ENCODE measurements at places on chromosomes 5 and 9.

DNA sequence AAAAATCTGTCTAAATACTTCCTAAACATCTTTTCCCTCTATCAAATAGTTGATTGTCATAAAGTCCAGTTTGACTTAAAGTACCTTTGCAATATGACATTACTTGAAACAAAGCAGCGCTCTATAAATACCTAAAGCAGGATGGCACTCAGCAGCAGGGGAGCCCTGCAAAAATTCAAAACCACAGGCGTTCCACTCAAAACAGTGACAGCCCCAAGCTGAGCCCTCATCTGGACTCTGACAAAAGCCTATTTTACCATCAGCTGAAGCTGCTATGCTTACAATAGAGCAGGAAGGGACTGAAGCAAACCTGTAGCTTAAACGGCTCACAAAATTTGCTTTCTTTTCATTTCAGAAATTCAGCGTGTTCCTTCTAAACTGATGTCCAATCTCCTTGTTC, 11.5 kb downstream of the GABRA6 start:
- no peak for DNase-seq

GRCh38 chr5:102536323-102536928, 37.6 kb upstream of the SLCO6A1 start:
- DNase-seq: no peak

DNA sequence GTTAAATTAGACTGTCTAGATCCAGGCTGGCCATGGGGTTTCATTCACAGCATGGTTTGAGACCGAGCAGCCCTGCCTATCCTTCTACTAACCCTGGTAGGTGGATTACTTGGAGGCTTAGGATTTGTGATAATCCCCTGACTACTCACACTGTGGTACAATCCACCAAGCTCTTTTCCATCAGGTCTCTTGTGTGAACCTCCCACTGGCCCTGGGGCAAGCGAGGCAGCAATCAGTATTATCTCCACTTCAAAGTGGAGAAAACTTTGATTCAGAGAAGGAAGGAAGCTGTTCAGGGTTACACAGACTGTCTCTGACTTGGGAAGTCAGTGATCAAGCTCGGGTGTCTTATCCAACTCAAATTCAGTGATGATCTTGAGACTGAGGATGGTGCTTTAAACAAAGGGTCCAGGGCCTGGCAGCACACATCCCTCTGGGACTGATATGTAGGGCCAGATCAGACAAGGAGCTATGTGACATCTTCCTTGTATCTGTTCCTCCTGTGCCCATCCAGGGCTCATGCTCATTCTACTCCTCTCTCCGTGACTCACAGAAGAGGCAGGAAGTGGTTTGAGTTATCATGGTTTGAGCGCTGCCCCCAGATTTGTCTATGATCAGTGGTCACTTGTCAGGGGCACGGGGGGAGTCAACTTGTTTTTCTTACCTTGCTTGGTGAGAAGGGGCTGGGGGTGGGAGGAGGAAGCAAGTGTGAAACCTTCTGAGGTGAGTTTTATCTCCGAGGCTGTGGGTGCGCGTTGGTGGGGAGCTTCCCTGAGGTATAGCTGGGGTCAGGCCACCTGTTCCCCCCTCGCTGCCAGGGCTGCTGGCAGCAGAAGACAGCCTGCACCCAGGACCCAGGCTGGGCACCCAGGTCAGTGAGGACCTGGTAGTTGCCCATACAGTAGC, 48.6 kb downstream of the RGS3 start:
- DNase-seq: peak; percentile 77

DNA sequence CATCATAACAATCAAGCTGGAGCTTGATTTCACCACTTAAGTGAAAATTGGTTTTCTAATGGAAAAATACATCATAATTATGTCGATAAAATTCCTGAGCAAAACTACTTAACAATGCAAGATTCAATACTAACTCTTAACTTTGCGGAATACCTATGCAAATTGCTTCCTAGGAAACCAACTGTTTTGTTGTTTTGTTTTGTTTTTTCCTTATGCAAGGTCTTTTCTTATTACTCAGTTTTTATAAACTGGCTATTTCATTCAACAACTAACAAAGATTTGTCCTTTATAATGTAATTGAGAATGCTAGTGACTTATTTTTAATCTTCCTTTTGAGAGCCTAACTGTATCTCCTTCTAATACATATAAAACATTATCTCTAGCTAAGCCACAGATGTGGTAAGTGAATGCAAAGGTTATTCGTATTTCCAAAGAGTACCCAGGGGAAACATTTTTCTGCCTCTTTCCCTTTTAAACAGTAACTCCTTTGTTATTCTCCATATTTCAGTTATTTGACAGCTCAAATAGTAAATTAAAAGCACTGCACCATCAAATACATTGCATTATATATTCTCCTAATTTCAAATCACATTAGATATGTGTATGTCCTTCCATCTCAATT, 609.4 kb downstream of the SLCO4C1 start:
- no peak for DNase-seq

- DNase-seq: no peak
Observed at GRCh38 chr9:90916147-90916734, 114.6 kb downstream of the SYK start.

DNA sequence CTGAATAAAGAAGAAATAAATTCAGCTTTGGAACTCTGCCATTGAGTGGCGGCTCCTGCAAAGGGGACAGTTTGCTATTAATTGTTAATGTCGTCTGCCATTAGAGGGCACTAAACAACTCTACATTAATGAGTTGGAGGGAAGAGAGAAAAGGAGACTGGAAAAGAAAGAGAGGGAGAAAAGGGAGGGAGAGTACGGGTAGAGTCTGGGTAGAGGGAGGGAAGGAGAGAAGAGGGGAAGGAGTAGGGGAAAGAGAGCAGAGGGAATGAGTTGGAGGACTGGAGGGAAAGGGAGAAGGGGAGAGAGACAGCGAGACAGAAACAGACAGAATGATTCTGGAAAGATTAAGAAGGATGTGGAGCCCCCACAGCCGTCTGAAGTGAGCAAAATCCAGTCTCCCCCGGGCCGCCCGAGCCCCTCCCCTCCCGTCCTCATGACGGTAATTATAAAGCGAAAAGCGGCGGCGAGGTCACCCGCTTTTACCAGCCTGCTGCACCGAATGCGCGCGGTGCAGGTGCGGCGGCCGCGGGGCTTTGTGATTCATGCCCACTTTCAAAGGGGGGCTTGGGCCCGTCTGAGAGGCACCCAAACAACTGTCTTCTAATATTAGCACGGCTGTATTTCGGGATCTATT, 1.9 kb upstream of the FST start:
- DNase-seq: no peak

- no peak for DNase-seq
Observed at GRCh38 chr5:149931992-149932436, 12.6 kb downstream of the PDE6A start.

- no peak for DNase-seq
Observed at GRCh38 chr5:141779503-141779973, 97.5 kb upstream of the ARAP3 start.

DNA sequence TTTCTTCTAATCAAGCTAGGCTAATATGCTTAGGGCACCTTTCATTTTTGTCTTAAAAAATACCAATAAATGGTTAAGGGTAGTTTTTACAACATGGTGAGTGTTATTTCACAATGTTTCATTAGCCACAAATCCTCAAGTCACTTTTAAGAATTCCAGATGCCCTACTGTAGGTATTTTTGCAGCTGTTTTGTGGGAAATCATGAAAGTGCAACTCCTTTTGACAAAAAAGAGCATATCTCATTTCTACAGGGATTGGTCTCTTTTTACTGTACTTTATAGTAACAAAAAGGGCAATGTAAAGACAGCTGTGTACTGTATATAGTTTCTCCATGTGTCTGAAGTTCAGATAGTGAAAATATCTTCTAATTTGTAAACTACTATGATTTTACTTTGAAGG, 28.3 kb upstream of the GAS1 start:
- DNase-seq: no peak

GRCh38 chr5:170738840-170739239, 44.7 kb upstream of the GABRP start:
- no peak for DNase-seq

- no peak for DNase-seq
Observed at GRCh38 chr9:2637390-2637789, 15.8 kb downstream of the VLDLR start.

DNA sequence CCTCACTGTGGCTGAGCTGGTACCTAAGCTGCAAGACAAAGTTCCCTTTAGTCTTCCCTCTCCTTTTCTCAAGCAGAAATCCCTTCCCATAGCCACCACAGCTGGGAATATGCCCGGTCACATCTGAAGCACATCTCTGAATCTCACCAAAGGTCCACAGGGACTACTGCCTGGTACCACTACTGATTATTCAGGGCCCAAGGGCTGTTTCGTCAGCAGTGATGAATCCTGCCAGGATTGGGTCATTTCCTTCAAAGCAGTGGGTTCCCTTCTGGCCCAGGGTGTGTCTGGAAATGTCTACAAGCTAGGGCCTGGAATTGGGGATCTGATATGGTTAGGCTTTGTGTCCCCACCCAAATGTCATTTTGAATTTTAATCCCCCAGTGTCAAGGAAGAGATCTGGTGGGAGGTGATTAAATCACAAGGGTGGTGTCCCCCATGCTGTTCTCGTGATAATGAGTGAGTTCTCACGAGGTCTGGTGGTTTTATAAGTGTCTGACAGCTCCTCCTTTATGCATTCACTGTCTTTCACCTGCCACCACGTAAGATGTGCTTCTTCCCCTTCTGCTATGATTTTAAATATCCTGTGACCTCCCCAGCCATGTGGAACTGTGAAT, 83.2 kb upstream of the FST start:
- no peak for DNase-seq

GRCh38 chr5:112995764-112996618, 19.4 kb downstream of the DCP2 start:
- peak; percentile 52 for DNase-seq

GRCh38 chr5:10265245-10266109, 15.4 kb downstream of the CCT5 start:
- DNase-seq: no peak

GRCh38 chr9:8206720-8207119, 407.1 kb upstream of the DMAC1 start:
- DNase-seq: no peak

DNA sequence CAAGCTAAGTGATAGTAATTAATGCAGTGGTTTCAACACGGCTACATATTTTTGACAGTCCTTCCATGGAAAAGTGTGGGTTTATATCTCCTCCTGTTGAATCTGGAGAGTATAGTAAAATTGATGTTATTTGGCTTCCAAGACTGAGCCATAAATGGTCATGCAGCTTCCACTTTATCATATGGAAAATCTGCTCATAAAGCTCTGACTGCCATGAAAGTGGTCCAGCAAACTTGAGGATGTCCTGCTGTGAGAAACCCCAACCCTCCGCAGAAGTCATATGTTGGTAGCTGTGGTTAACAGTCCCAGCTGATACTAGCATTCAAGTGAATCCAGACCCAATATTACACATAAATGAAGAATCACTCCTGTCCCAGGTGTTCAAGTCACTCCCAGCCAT, 378.3 kb downstream of the KCTD16 start:
- DNase-seq: no peak

GRCh38 chr9:3863111-3863528, 337.3 kb upstream of the RFX3 start:
- no peak for DNase-seq

DNA sequence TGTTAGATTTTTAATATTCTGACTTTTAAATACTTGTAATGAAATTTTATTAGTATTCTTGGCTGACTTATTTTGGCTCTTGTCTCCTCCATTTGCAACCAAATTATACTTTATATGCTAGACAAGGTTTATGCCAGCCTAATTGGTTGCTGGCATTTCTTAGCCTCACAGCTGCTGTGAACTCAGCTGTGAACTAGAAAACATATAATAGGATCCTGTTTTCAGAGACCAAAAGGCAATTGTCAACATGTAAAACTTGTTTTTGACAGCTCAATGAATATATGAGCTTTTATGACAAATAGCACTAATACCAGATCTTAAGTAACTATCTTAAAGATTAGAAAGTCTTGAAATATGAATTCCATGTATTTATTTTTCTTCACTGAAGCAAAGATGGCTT, 25.9 kb downstream of the KIF2A start:
- DNase-seq: no peak

DNA sequence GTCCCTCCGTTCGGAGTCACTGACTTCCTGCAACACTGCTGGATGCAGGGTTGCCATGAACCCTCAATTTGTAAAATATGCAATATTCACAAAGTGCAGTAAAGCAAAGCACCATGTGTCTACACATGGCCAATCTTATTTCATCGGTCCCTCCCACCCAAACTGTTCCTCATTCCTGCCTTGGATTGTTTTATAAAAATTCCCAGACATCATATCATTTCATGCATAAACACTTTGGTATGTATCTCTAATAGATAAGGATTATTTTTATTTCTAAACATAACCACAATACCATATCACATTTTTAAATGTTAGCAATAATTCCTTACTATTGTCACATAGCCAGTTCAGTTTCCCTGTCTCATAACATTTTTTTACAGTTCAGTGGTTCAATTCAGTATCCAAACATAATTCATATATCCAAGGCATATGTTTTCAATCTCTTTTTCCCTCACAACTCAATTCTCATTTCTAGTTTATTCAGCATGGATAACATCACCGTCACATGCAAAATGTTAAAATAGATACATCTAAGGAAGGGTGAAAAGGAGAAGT, 82.0 kb upstream of the PCAT7 start:
- no peak for DNase-seq

GRCh38 chr9:120267929-120268328, 312.0 kb downstream of the CDK5RAP2 start:
- DNase-seq: no peak

DNA sequence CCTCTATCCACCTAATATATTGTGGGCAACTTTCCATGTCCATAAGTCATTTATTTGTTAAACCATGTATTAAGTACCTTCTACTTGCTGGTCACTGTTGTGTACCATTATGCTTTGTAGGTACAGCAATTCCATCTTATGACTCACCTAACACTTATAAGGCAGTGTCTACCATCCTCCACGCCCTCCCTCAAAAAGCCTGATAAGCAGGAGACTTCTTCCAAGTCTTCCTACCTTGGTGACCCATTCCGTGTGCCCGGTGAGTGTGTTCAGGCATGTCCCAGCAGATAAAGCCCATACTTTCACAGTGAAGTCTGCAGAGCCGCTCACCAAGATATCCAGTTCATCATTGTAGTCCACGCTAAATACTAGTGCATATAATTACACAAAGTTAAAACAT, 17.4 kb downstream of the FBXW2 start:
- DNase-seq: no peak

All from activated CD8-positive, alpha-beta memory T cell treated with anti-CD3 and anti-CD28 coated beads for 4 hours (primary cell).